ENCODE measurements at places on chromosomes 1 and 21.
A peak's percentile ranks its signal among the peaks of the same experiment; 100 is the strongest.

DNA sequence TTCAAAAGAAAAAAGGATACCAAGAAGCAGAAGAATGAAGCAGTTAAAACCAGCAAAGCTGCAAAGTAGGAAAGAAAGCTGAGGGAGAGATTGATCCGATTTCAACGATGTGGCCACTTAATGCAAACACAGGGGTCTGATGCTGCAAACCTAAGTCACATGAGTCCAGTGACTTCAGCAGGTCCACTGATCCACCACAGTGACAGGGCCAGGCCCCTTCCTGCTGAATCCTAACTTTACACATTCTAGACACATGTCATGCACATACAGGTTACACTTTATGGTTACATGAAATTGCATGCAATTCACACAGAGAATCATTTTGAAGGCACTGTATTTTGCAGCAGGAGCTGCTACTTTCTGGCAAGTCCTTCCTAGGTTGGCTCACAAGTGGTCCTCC, 59.0 kb upstream of the LBR start:
- no peak for DNase-seq

DNA sequence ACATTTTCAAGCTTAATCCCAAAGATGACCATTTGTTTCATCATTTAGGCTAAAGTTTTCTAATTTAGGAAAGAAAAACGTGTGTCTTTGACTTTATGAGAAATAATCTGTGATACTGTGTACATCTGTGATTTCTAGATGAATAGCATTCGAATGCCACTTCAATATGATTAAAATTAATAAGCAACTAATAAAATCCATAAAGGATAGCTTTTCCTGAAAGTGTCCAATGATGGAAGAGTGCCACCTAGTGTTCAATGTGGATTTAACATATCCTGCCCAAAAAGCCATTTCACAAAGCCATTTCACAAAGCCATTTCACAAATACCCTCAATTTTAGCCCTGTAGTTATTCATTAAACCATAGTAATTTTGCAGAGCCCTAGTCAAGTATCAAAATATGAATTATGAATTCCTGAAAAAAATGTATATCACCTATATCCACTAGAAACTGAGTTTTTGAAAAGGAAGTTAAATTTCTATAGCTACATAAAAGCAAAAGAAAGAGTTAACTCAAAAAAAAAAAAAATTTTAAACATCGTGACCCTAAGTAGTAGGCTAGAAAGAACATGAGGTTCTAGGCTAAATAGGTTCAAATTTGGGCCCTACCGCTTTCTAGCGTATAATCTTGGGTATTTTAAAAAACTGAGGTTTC, 19.1 kb downstream of the NME7 start:
- peak; percentile 45 for DNase-seq

GRCh38 chr1:216749232-216749631, 26.0 kb upstream of the ESRRG start:
- no peak for DNase-seq

DNA sequence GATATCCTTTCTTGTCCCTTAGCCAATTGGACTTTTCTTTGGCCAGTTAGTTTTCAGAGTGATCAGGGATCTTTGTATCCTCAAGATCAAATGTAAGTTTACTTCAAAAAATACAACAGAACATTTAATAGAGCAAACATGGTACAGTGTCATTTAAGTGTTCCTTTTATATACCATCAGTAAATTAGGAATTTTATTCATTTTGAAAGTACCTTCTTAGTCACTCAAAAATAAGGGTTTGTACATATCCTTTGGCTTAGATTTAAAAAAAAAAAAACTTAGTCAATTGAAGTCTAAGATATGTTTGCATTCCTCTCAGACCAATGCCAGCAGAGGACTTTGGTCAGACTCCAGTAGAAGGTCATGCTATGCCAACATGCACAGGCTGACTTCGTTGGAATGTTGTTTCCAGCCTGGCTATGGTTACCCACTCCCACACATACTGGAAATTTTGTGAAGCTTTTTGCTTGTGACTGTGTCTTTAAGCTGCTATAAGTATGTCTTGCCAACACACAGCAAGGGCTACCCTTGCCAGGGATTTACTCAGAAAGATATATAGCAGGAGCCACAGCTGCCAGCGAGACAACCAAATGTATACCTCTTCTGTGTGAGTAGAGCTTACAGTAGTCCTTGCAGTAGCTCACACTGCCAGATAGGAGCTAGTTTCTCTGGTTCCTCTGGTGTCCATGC, 81.5 kb upstream of the LRIF1 start:
- DNase-seq = no peak

DNA sequence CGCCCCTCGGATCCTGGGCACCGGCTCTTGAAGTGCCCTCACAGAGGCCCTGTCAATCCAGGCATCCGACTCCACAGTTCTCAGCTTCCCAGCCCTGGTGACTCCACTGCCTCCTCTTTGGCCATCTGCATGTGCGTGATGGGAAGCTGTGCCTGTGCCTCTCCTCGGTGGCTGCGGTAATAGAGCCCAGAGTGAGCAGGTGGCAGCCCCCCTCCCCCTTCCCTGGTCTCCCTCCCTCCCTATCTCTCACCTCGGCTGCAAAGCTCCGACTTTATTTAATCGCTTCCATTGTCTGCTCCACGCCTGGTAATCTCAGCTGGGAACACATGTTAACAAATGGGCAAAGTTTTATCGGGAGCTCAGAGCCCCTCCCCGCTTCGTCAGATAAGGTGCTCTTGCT, 91.9 kb downstream of the IGSF21 start:
- no peak for DNase-seq

- DNase-seq = peak; percentile 49
Measured at GRCh38 chr1:25204797-25205480, 27.4 kb downstream of the SYF2 start.

DNA sequence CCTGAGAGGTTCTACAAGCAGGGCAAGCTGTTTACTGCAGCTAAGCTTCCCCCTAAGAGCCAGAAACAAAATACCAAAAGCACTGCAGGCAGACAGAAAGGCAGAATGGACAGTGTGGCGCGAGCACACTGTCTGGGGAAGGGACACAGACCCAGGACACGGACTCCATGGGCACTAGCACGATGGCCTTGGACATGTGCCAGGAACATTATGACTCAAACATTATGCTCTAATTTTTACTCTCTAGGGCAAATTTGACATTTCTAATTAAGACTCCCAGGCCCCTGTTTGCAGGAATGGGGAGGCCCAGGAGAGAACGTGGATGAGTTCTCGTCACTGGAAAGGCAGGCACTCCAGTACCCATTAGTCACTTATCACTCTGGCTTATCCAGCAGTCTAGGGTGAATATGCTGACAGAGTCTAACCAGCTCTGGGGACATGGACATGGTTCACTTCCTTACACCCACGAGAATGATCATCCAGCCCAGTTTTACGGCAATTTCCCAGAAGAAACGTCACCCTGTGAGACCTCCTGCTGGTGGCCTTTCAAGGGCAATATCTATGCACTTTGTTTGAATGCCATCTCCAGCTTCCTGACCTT, 45.1 kb downstream of the CAPN8 start:
- no peak for DNase-seq

DNA sequence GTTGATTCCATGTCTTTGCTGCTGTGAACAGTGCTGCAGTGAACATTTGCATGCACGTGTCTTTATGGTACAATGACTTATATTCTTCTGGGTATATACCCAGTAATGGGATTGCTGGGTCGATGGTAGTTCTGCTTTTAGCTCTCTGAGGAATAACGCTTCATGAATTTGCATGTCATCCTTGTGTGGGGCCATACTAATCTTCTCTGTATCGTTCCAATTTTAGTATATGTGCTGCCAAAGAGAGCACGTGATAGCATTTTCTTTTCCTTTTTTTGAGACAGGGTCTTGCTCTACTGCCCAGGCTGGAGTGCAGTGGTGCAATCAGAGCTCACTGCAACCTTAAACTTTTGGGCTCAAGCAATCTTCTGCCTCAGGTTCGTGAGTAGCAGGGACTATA, 24.9 kb upstream of the MAP1LC3C start:
- DNase-seq = no peak

- no peak for DNase-seq
Measured at GRCh38 chr1:24803987-24804530, 58.8 kb downstream of the CLIC4 start.

- DNase-seq = no peak
Measured at GRCh38 chr1:63698001-63698838, 75.6 kb upstream of the ROR1 start.

DNA sequence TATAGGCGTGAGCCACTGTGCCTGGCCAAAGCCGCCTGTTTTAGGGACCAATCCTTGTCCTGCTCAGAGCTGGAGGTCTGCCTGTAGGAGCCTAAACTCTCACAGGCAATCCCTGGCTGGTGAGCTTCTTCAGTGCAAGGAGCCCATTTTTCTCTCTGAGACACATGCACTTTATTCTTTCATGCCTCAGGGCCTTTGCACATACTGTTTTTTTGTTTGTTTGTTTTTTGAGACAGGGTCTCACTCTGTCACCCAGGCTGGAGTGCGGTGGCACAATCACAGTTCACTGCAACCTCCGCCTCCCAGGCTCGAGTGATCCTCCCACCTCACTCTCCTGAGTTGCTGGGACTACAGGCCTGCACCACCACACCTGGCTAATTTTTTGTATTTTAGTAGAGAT, 21.6 kb upstream of the PINK1 start:
- no peak for DNase-seq

GRCh38 chr1:152444045-152444444, 30.0 kb upstream of the CRNN start:
- DNase-seq = no peak

- no peak for DNase-seq
Measured at GRCh38 chr1:92709738-92710137, 75.2 kb downstream of the EVI5 start.

GRCh38 chr21:28356422-28356821, 636.3 kb downstream of the LTN1 start:
- DNase-seq = no peak

- no peak for DNase-seq
Measured at GRCh38 chr1:115138271-115138670, 49.0 kb upstream of the TSPAN2 start.

DNA sequence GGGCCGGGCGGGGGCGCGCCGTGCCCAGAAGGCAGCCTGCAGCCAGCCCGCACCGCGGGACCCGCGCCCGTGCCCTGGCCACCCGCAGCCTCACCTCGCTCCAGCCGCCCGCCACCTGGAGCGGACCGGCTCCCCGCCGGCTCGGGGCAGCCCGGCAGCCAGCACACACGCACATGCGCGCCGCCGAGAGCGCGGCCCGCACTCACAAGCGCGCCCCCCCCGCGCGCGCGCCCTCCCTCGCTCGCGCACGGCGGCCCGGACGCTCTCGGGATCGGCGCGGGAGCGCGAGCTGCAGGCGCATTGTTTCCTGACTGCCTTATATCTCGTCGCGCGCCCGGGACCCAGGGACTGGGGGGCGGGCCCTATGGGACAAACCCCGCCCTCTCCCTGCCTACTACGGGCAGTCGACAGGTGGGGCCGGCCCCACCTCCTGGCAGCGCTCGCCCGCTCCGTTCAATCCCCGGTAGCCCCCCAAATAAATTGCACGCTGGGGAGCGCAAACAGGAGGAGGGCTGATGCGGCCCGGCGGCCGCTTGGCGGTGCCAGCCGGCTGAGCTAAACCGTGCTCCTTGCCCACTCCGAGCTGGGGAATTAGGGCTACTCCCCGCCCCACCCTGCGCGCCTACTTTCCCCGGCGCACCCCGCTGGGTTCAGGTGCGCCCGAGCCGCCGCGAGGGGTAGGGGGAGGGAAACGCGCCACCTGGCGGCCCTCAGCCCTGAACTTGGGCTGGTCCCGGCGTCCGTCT, at the start of gene MYCL:
Gene MYCL (minus strand): TSS at position 204 of the 746 bp plus-strand sequence. CDS start 483 bp downstream, outside the sequence.
- peak; percentile 59 for DNase-seq

- no peak for DNase-seq
Measured at GRCh38 chr1:184630679-184631060, 124.0 kb downstream of the EDEM3 start.

DNA sequence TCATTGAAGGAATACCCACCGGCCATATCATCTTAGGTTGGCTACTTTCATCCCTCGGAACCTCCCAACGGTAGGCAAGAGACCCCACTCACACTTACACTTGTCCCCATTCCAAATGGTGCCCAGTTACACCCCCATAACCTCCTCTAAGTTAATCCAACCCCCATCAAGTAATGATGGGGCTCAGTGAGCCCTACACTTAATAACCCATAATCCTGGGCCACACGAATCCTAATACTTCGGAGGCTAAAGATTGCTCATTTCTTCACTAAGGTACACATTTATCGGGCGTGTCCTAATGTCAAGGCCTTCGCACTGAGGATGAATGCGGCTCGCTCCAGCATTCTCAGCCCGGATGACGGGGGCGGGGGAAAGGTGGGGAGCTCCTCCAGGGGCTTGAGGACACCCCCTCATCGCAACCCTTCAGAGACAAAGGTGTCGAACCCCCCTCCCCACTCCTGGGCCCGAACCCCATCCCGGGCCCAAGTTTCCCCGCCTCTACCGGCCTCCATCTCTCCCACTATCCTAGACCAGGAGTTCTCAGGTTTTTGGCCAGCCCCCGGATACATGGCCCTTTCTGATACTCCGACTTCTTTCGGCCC, 435 bp downstream of the ILF2 start:
- DNase-seq = no peak

DNA sequence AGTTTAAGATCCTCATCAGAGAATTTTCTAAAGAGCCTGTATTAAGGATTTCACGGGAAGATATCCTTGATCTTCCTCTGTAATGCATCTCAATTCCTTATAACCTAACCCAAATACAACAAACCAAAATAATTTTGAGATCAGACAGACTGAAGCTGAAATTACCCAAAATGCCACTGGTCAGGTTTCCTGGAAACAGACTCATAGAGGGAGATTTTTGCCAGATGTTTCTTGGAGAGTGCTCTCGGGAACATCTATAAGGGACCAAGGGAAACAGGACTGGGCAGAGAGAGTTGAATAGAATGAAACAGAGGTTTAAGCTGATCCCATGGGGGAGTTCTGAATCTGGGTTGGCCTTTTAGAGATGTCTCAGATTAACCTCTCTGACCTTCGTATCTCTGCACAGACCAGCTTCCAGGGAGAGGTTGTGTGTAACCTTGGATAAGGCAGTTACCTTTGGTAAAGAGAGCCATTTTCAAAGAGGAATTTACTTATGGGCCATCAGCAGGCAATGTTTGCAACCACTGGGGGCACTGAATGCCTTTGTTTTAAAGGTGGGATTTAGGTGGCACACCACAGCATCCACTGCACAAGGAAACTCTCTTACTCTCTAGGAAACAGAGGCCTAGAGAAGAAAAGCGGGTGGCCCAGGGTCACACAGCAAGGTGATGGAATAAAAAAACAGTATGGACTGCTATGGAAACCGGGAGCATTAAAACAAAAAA, 130.8 kb upstream of the SGIP1 start:
- DNase-seq = no peak

DNA sequence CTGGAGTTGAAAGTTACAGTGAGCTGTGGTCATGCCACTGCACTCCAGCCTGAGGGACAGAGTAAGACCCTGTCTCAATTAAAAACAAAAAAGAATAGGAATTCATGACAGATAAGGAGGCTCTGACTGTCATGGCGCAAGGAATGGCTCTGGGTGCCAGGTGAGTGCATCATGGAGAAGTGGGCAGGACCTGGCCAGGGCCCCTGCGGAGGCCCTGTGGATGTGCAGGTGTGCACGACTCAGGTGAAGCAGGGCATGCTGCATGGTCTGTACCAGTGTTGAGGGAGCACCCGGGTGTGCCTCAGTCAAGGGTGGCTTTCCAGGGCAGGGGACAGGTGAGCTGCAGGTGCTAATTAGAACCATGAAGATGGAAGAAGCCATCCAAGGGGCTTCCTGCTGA, 14.0 kb downstream of the SLC1A7 start:
- no peak for DNase-seq

Measured in CD4-positive, alpha-beta memory T cell (primary cell).